Neural crest cell (in vitro differentiated cells): ENCODE measurements at places on chromosomes 2 and 18. TPM values are rescaled to one million over a fixed set of nuclear protein-coding genes. Genes with fewer than 3 reads are reported as not detected.

C2orf15 gene
- 0.23 and 0.37 TPM in 2 replicates for total RNA-seq

C1QL2 gene
- 0.14 TPM in 1 of 2 replicates, not detected in the other for total RNA-seq

POTEI gene
- 1.1 and 1.3 TPM in 2 replicates for total RNA-seq

UGT1A10 gene
- not detected in 2 replicates for total RNA-seq

DQX1 gene
- 0.49 and 0.77 TPM in 2 replicates for total RNA-seq
